Common myeloid progenitor, CD34-positive (primary cell): ENCODE measurements at places on chromosomes 5 and 9.
A peak's percentile ranks its signal among the peaks of the same experiment; 100 is the strongest.

DNA sequence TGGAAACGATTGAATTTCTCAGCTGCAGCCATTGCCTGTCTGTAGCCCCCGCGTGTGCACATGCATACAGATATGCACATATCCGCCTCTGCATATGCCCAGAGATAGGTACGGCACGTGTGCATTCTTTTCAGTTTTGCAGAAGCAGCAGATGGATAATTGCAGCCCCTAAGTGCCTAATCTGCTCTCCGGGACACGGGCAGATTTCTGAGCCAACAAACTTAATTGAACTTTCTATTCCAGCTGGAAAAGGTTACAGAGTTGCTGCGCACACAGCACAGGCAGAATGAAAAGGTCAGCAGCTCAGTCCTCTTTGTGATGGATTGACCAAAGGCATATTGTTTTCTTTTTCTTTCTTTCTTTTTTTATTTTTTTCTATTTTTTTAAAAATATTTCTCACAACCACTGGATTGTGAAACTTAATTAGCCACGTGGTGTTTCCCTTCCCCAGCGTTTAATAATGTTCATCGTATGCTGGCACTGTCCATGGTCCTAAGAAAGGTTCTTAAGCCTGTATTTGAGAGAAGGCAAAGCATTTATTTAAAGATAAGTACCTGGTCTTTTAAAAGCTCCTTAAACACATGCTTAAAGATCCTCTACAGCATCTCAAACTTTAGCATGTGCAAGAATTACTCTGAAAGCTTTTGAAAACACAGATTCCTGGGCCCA is 270.2 kb upstream of the BRINP1 start:
- no peak for DNase-seq

DNA sequence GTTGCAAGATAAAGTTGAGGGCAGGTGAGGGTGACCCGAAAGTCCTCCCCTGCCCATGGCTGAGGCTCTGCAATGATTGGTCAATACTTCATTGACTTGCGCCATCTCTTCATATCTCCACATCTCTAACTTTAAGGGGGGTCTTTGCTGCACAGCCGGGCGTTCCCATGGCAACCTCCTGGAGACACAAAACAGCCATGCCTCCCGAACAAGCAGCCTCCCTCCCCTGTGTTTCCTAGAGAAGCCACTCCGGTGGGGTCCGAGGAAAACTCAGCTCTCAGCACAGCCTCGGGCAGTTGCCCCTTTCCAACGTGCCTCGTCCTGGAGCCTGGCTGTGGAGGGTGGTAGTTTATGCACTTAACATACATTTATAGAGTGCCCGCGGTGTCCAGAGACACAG is 57.5 kb downstream of the TSPAN17 start:
- no peak for DNase-seq

DNA sequence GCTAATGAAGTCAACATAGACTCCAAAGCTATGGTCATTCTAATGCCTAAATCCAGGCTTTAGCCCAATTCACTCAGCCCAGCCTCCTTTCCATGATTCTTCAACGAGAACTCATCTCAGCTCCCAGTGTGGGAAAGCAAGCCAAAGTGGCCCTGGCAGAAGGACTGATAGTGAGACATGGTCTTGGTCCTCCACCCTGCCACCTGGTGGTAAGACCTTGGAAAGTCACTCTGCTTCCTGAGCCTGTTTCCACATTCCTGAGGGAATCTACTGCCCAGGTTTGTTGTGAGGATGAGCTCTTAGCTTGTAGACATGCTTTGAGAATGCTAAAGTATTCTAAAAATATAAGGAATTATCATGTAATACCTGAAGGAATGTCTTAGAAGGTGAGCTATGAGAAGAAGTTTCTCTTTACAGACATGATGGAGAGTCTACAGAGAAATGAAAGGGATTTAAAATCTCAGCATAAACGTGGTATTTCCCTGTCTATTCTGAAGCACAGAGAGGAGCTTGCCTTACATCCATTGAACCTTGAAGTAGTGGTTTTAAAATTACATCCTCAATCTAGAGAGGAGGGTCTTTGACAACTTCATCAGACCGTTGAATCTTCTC is 173.5 kb downstream of the TRIM32 start:
- peak; percentile 27 for DNase-seq

DNA sequence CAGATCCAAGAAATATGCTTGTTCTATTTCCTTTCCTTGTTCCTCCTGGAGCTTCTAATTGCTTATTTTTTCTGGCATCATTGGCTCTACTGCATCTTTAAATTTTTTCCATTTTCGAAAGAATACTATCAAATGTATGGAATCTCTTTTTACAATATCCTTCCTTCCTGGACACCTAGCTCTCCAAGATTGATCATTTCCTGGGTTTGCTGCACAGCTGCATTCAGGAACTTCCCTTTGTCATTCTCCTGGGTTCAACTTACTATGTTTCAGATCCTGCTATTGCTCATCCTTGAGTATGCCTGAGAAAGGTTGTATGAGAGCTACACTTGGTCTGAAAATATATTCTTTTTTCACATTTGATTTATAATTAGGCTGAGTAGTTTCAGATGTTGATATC is 73.7 kb upstream of the ERCC6L2 start:
- DNase-seq, result no peak

- no peak for DNase-seq
These were observed 5.0 kb upstream of the EBF1 start for GRCh38 chr5:159104759-159105144.
